Stimulated activated CD4-positive, alpha-beta T cell treated with anti-CD3 and anti-CD28 coated beads, Interleukin-2, amount 100 ng/mL, for 4 hours (primary cell): ENCODE measurements at places on chromosomes 7 and 10.

DNA sequence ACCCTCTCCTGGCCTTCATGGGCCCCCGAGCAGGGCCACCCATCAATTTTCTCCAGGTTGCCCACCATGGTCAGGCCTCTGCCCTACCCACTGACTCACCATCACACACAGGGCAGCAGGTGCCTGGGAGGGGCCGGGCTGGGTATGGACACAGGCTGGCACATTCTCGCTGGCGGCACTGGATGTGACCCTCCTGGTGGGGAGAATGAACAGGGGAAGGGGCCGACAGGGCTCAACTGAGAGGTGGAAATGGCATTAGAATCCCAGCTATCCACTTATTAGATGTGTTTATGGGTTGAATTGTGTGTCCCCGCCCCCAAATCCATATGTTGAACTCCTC is 16.4 kb downstream of the KCP start:
- DNase-seq: no peak

DNA sequence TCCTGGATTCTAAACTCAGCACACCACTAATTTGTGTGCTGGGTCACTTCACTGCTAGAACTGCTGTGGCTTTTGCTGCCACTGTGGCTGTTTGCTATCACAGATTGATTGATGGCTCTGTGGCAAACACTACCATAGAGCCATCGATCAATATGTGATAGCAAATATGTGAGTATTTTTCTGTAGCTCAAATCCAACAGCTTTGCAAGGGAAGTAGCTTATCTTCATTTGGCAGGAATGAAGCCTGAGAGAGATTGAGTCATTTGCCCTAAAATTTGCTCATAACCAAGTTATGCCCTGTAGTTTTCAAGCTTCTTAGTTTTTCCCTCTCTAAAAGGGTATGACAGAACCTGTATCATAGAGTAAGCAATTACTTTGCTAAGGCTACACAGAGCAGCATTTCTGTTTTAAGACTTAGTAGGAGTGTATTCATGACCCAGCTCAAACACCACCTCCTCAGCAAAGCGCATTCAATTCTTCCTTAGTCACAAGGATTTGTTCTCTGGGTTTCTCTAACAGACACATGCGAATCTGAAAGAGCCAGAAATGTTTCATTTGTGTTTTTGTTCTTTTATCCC is 43.1 kb downstream of the MINPP1 start:
- no peak for DNase-seq

DNA sequence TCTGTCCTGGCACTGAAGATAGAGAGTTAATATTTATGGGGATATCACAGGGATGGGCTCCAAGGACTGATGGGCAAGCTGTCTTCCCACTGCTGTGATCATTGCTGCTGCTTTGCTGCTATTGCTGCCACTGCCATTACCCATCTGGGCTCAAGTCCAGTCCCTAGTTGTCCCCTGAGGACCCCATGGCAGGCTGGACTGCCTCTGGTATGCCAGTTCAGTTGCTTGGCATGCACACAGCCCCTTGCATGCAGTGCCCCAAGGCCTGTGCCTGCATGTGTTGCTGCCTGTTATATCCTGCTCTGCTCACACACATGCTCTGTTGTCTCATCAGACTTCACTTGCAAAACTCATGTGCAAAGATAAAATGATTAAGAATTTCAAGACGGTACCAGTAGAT is 109.5 kb downstream of the ADRA2A start:
- no peak for DNase-seq

- DNase-seq: no peak
These were observed 324.0 kb downstream of the IPMK start for GRCh38 chr10:57943701-57944100.

GRCh38 chr7:11346302-11346701 is 372.6 kb downstream of the PHF14 start:
- DNase-seq: no peak

- DNase-seq: no peak
These were observed 150.1 kb upstream of the NPS start for GRCh38 chr10:127398971-127399365.

GRCh38 chr10:103451091-103451813 is 918 bp downstream of the CALHM2 start:
- DNase-seq: no peak

GRCh38 chr7:28484606-28484935 is 72.3 kb downstream of the CREB5 start:
- no peak for DNase-seq

- no peak for DNase-seq
These were observed 173.0 kb downstream of the NSUN6 start for GRCh38 chr10:18478354-18478753.

GRCh38 chr10:29408847-29409240 is 120.0 kb downstream of the LYZL1 start:
- DNase-seq: no peak

DNA sequence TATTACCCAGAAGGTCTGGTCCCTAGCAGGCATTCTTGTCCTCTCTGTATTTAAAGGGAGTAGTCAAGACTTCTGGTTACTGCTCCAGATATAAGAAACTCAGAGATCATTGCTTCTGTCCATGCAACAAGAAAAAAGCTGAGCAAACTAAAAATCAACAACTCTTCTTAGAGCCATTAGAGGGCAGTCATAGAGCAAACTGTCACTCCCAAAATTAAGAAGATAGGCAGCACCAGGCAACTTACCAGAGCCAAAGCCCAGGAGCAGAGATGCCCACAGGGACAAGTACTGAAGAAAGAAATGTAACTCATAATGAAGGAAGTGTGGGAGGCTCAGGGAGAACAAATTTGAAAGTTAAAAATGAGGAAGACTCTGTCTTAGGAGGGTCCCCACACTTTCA is 472.9 kb upstream of the COBL start:
- no peak for DNase-seq

DNA sequence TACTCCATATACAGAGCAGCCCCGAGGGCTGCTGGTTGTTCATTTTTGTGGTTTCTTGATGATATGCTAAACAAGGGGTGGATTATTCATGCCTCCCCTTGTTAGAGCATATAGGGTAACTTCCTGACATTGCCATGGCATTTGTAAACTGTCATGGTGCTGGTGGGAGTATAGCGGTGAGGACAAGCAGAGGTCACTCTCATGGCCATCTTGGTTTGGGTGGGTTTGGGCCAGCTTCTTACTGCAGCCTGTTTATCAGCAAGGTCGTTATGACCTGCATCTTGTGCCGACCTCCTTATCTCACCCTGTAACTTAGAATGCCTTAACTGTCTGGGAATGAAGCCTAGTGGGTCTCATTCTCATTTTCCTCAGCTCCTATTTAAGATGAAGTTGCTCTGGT is 31.3 kb downstream of the GNAT3 start:
- DNase-seq: no peak
